ENCODE measurements at places on chromosomes 7 and 10.
A peak's percentile ranks its signal among the peaks of the same experiment; 100 is the strongest.

DNA sequence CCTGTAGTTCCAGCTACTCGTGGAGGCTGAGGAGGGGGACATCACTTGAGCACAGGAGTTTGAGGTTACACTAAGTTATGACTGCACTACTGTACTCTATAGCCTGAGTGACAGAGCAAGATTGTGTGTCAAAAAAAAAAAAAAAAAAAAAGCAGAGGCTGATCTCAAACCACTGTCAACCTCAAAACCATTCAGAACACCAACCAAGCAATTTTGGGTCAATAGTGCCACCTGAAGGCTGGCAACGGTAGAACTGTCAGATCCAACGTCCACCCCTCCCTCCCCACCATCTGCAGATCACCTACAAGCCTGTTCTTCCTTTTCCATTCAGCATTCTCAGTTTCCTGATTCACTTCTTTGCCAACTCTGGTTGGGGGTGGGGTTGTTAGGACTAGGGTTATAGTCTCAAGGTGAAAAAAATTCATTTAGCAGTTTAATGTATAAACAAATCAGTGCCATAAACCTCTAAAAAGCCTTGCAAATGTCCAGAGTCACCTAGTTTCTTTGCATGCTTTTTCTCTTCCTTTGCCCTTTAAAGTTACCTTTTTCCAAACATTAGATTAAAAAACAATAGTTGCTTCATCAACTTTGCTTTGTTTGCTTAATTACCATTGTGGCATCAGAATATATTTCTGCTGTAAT lies 2.6 kb downstream of the MRPS33 start:
- DNase-seq: peak; percentile 28

DNA sequence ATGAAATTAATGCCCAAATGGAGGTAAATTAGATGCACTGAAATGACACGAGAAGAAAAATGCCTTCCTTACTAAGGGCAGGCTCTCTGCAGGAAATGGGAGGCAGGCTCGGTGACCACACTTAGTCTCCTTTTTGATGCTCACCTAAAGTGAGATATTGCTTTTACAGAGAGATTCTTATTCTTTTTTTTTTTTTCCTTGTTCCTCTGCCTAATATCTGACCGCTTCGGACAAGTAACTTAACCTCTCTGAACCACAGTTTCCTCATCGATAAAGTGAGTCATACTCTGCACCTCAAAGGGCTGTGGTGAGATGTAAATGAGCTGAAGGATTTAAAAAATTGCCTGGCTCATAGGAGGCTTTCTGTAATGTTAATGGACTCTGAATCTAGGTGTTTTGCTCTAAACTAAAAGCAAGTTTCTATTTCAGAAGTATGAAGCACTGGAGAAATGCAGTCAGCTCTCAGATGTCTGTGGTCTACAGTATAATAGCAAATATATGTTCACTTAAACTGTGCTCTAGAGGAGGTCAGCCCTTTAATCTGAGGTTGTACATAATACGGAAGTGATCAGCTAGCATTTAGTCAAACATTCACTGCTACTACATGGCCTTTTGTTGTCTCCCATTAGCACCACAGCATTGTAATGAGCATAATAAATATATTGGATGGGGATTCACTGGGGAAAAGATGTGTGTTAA lies 23.2 kb downstream of the NKX2-3 start:
- no peak for DNase-seq

GRCh38 chr10:62545160-62546066 lies 171.2 kb downstream of the ZNF365 start:
- DNase-seq: no peak

- DNase-seq: peak; percentile 89
Measured at GRCh38 chr7:13981070-13981469, 8.4 kb downstream of the ETV1 start.

DNA sequence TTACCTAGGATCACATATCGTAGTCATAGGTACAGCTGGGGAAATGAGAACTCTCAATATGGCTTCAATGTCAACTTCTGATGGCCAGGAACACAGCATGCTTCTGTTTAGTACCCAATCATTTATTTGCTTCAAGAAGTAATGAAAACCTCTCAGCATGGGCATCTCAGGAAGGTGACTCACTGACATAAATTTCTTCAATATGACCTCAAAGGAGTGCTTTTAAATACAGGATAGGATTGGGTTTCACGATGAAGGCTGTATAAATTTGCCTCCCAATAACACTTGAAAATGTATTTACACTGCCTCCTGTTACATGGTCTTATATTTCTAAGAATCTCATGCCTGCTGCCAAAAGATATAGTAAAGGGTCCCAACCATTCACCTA lies 15.1 kb downstream of the ITGA8 start:
- DNase-seq: no peak

DNA sequence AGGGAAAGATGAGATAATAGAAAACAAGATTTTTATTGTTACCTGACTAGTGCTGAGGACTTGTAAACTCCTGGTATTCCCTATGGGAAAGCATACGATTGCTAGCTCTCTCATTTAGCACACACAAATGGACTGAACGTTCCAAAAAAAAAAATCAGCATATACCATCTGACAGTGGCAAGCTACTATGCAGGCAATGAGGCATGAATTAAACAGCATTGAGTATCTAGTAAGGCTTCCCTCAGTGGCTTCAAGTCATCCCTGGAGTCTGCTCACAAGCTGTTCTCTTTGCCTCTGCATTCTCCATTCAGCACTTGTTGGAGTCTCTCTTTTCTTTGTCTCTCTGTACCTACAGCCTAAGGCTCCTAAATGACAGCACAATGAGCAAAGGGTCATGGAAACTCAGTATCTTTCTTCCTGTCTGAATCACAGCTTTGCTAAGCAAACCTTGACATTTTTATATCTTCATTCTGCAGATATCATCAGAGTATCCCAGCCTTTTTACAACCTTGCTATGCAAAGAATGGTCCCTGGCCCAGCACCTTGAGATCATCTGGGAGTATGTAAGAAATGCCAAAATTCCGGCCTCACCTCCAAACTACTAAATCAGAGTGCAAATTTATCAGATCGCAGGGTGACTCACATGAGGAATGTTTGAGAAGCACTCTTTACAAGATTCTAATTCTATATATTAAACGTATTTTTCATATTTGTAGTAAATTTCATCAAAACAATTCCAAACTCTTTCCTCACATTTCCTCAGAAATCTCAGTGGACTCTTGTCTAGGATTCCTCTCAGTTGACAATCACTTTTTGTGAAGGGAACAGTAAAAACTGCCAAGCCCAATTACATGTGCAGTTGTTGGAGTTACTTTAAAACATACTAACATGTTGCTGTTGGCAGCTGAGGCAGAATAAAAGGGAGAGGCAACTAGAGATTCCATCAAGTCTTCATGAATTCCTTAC lies 10.8 kb upstream of the LIPA start:
- DNase-seq: no peak

DNA sequence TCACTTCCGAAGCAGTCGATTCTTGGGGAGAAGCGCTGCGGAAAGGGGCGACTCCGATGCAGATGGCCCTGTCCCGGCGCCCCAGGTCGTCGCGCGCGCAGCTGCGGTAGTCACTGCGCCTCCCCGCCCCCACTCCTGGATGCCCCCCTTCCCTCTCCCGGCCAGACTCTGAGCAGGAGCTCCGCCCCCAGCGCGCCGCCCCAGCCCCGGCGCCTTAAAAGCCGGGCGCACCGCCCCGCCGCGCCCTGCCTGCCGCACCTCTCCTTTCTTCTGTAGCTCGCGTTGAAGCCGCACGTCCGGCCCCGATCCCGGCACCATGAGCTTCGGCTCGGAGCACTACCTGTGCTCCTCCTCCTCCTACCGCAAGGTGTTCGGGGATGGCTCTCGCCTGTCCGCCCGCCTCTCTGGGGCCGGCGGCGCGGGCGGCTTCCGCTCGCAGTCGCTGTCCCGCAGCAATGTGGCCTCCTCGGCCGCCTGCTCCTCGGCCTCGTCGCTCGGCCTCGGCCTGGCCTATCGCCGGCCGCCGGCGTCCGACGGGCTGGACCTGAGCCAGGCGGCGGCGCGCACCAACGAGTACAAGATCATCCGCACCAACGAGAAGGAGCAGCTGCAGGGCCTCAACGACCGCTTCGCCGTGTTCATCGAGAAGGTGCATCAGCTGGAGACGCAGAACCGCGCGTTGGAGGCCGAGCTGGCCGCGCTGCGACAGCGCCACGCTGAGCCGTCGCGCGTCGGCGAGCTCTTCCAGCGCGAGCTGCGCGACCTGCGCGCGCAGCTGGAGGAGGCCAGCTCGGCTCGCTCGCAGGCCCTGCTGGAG lies at the start of gene INA:
INA (plus strand) TSS at position 243 of the 817 bp plus-strand sequence; CDS start at position 317, 74 bp downstream.
- no peak for DNase-seq

- no peak for DNase-seq
Measured at GRCh38 chr10:99524050-99524666, 8.6 kb upstream of the NKX2-3 start.

DNA sequence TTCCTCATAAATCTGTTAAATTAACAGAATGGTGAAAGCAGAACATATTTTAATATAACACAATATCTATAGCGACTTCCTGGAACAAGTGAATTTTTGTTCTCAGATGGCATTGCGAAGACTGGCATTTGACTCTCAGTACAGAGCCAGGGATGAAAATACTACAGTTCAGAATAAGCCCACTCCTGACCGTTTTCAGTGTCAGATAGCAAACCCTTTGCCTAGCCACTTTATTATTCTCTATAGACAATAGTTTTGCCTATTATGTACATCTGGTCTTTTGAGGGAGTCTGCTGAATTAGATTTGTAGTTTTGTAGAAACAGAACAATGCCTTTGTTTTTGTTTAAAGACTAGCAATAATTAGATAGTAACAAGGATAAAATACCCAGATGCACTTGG lies 2.3 kb downstream of the MINPP1 start:
- DNase-seq: no peak

DNA sequence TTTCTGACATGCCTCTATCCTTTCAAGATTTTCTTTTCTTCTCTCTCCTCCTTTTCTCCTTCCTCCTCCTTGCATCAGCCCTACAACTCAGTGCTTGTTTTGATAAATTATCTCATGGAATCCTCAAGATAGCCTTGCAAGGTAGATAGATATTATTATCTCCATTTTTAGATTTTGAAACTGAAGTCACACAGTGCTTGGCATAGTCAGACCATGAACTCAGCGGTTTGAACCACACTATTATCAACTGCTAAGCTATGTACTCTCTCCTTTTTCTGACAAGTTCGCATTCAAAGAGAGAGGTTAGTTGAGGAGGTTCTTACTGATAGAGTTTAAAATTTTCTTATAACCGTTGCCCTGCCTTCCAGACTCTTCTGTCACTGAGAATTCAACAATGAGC lies 79.1 kb downstream of the SUGCT start:
- no peak for DNase-seq

DNA sequence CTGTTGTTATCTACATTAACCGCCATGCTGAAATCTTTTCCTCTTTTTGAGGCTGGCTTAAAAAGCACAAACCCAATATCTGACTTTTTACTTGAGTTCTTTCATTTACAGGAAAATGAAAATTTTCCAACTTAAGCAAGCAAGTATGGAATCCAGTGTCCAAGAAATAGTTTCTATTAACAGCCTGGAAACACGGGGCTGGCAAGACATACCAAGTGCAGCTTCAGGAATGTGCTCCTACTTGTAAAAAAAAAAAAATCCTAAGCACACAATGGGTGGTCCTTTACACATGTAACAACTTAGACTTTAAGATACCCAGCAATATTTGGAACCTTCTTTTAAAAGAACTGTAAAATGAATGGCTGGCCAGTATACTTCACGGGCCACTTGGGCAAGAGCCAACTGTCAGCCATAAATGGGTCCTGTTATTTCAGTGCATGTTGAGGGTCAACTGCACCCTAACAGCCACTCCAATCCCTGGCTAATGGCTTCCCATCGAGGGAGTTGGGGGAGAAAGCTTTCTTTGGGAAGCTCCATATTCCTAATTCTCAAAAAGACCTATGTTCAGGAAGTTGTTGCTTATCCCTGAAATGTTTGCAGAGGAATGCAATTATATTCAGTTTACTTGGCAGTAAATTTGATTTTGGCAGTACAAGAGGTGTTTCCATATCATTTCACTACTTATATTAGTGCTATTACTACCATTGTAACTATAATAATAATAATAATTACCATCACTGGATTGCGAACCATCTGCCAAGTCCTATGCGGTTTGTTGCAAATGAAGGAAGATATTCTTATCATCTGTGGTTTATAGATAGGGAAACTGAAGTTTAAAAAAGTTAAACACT lies 236.4 kb upstream of the TMEM72 start:
- DNase-seq: no peak

Data from smooth muscle cell of the brain vasculature (primary cell).